ENCODE measurements at places on chromosomes 6 and 20. TPM values are rescaled to one million over a fixed set of nuclear protein-coding genes. Genes with fewer than 3 reads are reported as not detected.

ULBP2 gene
- polyA plus RNA-seq: not detected

NT5E gene
- 190 TPM for polyA plus RNA-seq

MRAP2 gene
- 0.54 TPM for polyA plus RNA-seq

SRC gene
- polyA plus RNA-seq: 1.7 TPM

NHLRC1 gene
- 0.60 TPM for polyA plus RNA-seq

NMBR gene
- not detected for polyA plus RNA-seq

KCTD20 gene
- 54.9 TPM for polyA plus RNA-seq
